ENCODE measurements at places on chromosomes 7 and 10.

DNA sequence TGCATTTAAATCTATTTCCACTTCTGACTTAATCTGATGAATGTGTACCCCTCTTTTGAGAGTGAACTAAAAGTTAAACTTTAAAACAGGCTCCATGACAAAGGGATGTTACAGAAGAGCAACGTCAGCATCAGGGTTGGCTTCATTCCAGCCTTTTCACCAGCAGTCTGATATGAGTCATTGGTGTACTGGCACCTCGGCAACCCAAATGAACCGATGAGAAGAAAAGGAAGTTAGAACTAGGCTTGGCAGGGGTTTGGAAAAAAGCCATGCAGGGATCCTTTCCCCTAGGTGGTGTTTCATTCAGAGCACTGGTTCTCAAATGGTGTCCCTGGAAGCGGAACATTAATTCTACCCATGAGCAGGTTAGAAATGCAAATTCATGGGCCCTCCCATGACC, 53.6 kb downstream of the SEC61G start:
- DNase-seq: no peak

DNA sequence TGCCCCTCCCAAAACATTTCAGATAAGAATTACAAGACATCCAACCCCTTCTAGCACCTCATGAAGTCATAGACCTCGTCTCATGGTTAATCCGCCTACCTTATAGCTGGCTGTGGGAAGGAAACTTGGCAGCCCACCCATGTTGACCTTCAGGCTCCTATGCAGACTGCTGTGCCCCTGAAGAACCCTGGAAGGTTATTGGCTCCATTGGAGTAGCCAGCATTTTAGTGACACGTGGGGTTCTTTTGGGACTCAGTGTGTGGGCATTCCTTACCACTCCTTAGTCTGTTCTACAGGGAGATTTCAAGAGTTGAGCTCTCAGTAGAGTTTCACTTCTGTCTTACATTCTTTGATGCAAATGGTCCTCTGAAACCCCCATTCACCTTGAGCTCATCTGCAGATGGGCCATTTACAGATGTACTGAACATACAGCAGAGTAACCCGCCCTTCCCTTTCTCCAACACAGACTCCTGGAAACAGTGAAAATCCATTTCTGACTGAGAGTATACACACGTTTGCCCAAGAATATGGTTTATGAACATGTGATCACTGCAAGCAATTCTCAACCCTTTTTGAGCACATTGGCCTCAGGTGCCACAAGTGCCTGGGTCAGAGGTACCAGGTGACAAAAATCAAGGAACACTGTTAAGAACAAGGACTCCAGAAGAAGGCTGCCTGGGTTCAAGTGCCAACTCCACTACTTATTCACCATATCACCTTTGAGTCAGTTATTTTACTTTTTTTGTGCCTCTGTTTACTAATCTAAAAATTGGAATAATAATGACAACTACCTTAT, 54.0 kb upstream of the HECW1 start:
- no peak for DNase-seq

- no peak for DNase-seq
These were observed 403 bp downstream of the CDK6 start for GRCh38 chr7:92835851-92836488.

GRCh38 chr7:130452951-130453350, 12.1 kb upstream of the CEP41 start:
- no peak for DNase-seq

GRCh38 chr7:561631-562373, 42.2 kb upstream of the PDGFA start:
- no peak for DNase-seq

GRCh38 chr7:133429371-133429770, 176.5 kb downstream of the EXOC4 start:
- DNase-seq: no peak

- no peak for DNase-seq
These were observed 117.2 kb downstream of the PIP4K2A start for GRCh38 chr10:22597138-22597537.

- no peak for DNase-seq
These were observed 656.1 kb downstream of the INHBA start for GRCh38 chr7:41046776-41047175.

DNA sequence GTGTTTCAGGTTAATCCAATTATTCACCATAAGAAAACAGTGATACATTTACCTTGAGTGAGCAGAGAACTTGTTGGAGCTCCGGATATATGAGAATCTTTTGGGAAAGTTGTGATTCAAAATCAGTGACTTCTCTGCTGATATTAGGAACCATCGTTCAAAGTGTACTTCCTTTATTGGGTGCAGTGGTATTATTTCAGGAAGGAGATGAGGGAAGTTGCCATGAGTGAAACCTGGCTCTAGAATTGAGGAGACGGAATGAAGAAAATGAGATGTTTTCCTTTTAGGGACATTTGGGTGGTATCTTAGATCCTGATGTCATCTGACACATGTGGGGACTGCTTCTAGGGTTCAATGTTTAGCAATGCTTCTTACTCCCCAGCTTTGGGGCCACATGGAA, 343.9 kb downstream of the ABCA13 start:
- no peak for DNase-seq

DNA sequence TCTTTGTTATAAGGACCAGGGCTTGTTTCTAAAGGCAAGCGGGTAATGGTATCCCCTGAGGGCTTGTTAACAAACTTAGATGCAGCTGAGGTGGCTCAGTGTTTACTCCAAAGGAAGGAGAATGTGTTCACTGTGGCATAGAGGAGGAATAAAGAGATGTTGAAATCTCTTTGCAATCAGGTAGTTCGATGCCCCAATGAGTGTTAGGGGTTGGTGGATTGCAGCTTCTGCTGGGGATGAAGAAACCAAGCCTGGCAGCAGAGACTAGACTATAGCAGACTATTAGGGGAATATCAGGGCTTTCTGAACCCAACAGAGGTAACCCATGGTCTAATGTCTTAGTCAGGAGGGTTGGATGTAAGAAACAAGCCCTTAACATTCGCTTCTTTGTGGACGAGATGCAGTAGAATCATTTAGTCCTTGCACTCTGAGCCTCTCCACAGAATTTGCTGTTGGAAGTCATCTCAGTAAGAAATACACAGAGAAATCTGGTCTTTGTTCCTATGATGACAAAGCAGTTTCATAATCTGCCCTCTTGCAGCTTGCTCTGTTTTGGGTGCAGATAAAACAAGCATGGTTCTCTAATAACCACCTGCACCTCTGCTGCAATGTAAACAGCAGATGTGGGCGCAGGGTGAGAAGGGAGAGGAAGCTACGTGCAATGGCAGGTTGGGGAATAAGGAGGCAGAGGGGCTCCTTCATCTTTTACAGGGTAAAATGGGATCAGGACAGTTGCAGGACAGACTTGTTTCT, 108.6 kb downstream of the NRF1 start:
- no peak for DNase-seq

DNA sequence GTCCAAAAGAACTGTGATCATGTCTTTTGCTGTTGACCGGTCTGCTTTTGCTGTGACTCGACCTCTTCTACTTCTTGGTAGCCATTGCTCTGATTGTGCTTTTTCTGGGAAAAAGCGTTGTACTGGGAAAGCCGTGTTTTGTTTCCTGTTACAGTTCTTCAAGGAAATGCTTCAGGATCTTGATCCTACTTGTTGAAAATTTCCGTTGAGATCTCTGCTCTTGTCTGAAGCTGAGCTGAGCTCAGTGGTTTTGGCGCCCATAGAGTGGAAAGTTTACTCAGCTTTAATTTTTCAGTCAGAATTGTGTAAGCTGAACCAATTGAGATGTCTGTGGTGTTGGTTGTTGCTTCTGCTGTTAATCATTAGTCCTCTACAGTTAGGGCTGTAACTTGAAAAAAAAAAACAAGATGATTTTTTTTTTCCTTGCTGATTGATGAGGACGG, 302.2 kb downstream of the CCDC3 start:
- DNase-seq: no peak

- no peak for DNase-seq
These were observed 98.1 kb upstream of the RSU1 start for GRCh38 chr10:16915300-16915699.

GRCh38 chr10:71176661-71177060, 35.7 kb upstream of the UNC5B start:
- no peak for DNase-seq

- DNase-seq: no peak
These were observed 14.1 kb downstream of the CALML5 start for GRCh38 chr10:5485290-5485689.

DNA sequence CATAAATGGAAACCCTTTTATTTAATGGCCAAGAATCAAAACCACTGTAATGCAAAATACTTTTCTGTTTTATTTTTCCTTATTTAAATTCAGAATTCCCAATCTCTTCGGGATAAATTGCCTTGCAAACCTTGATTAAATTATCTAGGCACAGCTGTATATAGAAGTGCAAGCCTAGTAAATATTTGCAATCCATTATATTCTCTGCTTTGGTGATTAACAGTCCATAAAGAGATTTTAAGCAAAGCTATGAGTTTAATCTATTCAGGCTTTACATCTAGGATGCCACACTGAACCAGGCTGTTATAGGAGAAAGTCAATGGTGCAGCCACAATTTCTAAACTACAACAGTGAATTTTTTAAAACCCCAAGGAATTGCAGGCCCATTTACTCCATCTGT, 43.6 kb upstream of the THSD7A start:
- no peak for DNase-seq

DNA sequence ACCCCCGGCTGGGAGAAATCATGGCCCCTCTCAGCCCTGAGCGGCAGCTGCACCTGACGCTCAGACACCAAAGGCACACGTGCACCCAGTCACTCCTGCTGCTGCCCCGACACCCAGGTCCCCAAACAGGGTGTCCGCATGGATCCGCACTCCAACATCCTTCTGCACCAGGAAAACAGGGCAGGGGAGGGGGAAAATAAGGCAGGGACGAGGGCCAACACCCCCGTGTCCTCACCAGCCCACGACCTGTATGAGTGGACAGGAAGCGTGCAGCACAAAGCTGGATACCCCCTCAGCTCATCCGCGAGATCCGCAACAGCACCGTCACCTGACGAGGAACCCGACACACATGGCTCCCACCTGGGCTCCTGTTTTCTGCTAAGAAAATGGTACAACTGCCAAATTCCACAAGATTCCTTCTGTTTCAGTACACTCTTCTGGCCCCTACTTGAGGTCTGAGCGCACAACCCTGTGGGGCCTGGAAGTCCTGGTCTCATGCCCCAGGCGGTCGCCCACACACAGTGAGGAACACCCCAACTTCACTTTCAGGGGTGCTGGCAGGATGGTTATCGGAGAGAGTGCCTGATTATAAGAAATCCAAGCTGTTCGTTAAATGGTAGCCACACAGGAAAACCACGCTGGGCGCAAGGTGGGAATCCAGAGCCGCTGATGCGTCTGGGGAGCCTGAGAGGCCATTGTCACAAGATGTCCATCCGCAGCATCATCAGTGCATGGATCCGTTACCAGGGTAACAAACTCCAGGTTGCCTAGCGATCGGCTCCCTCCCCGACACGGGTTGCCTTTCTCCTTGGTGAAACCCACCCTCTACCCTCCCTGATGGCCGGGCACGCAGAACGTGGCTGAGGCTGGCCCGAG, 63.6 kb downstream of the ZRANB1 start:
- no peak for DNase-seq

GRCh38 chr10:129416956-129417765, 49.9 kb upstream of the MGMT start:
- no peak for DNase-seq

GRCh38 chr7:108007261-108007660, 4.3 kb upstream of the LAMB1 start:
- no peak for DNase-seq

GRCh38 chr10:91805110-91805838, 7.0 kb downstream of the TNKS2 start:
- no peak for DNase-seq

DNA sequence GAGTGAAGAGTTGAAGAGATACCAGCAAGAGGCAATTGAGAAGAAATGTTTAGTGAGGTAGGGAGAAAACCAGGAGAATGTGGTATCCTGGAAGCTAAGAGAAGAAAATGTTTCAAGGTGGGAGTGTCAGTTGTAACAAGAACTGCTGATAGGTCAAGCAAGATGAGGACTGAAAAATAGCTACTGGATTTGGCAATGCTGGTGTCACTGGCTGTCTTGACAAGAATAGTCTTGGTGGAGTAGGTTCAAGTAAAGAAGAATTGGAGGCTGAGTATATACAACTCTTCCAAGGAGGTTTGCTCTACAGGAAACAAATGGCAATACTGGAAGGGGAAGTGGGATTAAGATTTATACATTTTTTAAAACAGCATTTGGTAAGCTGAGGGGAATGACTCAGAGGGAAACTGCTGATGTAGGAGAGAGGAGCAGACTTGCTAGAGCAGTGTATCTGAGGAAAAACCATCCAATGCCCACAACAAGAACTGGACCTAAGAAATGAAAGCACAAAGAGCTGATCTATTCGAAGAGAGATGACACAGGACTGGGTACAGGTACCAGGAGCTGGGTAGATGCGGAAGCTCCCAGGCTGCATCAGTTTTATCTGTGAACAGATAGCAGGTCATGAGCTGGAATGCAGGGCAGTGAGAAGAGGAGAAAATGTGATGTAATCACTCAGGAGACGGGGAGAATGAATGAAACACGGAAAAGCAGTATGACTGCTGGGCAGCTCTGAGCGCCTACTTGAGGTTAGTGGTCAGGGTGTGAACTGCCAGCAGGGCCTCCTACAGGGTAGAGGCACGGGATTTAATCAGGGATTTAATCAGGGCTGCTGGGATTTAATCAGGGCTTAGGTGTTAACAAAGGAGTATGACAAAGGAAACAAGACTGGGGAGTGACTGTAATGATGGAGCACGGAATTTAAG, 34.5 kb downstream of the FAM25A start:
- no peak for DNase-seq

DNA sequence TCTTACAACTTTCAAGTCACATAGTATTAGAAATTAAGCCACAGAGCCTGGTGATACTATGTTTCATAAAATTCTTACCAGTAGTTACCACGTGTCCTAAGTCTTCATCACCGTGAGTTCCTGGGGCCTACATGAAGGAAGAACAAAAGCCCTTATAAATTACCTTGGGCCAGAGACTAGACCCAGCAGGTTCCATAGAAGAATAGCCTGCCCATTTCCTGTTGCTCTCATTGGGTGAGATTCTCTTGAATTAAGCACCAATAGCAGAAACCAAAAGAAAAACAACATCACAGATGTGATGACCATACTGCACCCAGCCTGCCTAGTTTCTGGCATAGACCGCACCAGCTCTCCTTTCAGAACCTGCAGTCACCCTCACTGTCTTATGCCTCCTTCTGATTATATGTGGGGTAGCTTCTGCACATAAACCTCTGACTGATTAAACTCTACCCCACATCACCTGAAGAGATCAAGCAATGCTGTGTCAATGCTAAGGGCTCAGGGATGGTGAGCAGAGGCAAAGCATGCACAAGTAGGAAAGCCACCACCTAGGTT, 18.0 kb upstream of the SEM1 start:
- DNase-seq: no peak

DNA sequence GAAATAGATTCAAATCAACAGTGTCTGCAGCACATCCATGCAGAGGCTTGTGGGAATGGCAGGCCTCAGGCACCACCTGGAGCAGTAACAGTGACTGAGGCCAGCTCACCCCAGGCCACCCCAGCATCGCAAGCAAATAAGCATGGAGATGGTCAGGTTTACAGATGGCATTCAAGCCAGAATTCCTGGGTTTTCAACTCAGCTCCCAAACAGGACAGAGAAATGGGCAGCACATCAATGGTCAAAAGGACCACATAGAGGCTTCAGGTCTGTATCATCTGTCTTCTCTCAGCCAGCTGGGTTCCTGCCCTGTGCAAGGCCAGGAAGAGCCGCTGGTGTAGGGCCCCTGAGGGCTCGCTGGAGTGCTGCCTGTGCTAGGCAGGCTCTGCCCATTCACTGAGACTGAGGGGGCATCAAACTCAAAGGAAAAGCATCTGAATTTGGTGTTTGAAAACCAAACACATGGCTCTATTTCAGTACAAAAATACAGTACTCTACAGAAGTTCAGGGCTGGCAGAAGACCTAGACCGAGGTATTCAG, 112.5 kb downstream of the KMT2E start:
- no peak for DNase-seq
